ENCODE measurements at places on chromosomes 6 and 20.

DNA sequence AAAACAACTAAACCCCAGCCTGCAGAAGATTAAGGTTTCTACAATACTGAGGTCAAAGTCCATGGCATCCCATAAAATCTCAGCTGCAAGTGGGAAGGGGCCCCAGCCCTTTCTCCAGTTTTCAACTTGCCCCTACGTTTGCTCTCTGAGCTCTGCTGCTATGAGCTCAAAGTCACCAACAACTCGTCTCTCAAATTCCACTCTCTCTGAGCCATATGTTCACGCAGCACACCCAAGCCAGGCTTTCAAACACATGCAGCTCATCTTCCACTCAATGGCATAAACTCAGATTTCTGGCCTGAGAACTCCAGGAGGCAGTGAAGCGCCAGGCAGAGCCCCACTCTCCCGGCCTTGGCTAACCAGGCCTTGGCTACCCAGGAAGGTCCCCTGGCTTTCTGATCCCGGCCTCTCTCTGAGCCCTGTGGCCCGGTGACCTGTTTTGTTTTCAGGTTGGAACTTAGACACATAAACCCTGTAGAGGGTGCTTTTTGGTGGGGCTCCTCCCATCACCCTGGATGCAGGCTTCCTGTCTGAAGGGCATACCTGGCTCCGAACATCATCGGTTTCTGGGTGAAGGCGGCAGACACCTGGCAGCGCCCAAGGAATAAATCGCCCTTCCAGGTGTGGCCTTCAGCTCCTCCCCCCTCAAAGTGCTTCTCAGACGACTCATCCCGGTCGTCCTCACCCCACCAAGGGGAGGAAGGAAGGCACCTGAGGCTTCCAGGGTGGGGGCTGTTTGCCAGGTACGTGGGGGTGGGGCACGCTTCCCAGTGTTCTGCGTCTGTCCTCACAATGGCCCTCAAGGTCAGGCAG, 12.4 kb downstream of the SLC22A23 start:
- no peak for DNase-seq

DNA sequence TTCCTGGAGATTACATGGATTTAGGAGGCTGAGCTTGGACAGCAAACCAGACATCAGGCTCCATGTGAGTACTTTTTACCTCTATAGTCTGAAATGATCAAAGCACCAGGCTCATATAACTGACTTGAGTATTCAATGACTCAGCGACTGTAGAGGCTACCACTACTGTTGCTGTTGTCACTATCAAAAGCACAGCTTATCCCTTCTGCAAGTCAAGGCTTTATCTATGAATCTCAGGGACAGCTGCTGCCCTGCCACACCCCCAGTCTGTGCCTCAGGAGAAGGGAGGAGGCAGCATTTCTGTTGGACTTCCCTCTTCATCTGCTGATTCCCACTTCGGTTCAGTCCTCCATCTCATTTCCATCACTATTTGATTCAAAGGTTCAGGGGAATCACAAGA, 80.5 kb upstream of the CNR1 start:
- DNase-seq = no peak

DNA sequence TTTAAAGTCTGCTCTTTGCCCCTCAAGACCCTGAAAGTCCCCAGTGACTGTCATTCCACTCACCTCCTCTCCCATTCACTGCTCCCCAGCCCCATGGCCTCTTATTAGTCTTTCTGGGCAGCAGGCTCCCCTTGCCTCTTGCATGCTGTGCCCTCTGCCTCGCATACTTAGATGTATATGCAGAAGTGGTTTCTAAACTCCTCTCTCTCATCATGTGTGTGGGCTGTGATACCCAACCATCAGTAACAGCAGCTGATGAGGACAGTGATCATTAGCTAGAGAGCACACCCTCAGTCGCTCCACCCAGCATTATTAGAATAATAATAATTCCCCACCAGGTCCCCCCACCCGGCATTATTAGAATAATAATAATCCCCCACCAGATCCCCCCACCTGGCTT, 14.5 kb downstream of the PKIG start:
- DNase-seq = no peak

DNA sequence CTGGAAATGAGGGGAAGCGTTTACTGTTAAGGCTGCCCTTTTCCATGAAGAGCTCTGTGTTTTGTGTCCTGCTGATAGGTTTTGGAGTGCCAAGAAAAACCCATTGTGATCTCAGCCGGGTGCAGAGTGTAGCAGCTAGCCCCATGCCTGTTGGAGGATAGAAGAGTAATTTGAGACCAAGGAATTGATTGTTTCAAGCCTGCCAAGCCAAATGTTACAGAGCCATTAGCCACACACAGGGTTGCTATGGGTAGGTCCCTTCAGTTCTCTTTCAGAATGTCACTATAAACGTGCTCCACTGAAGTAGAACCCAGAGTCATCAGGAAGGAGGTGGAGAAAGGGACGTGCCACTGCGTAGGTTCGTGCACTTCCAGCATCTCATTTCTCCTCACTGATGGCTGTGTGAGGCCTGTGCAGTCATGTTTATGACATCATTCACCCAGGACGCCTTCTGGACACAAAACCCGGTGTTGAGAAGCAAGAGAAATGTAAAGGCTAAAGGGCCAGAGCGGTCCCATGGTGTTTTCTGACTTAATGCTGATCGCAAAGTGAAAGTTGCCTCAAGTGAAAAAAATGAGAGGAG, 6.6 kb downstream of the GMPR start:
- no peak for DNase-seq

DNA sequence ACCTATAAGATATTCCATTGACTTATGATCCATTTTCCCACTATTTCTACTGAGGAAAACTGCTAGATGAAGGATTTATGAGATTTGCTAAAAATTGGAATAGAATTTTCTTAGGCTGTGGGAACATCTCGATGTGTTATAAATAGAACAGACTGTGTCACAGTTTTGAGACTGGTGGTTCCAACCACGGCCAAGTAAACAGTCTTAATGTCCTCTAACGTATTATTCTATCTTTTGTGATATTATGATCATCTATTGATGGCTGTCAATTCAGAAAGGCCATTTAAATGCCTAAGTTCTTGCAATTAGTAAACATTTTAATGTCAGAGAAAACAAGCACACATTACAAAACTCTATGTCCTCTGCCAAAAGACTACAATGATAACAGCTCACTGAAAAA, 71.5 kb upstream of the PLN start:
- DNase-seq = no peak

GRCh38 chr20:63499338-63499969, 571 bp upstream of the EEF1A2 start:
- DNase-seq = no peak

DNA sequence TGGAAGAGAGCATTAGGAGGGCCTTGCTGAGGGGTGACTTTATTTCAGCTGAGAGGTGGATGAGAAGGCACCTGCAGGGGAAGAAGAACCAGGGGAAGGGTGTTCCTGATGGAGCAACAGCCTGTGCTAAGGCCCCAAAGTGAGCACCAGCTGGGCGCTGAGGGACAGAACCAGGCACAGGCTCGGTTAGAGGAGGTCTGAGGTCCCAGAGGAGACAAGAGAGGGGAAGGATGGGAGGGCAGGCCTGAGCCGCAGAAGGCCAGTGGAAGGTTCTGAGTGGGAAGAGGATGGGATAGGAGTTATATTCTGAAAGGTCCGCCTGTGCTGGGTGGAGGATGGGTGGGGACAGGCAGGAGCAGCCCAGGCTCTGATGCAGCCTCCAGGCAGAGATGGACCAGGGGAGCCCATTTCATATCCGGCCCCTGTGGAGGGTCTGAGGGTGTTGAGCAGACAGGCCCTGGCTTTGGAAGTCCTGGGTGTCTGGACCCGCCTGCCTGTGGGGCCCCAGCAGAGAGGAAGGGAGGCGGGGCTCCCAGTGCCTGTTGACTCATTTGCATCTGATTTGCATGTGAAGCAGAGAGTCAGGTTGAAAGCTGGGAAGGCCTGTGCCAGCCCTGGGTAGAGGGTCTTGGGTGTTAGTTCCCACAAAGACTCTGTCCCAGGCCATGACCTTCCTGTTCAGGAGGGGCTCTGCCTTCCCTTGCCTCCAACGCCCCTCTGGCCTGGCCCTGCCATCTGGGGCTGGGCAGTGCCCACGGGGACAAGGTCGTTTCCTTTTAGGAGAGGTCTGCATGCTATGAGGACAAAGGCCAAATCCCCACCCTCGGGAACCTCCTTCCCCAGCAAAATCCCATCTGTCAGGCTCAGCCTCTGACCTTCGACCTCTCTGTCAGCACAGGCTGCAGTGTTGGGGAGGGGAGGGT, 10.6 kb upstream of the FAM110A start:
- no peak for DNase-seq

DNA sequence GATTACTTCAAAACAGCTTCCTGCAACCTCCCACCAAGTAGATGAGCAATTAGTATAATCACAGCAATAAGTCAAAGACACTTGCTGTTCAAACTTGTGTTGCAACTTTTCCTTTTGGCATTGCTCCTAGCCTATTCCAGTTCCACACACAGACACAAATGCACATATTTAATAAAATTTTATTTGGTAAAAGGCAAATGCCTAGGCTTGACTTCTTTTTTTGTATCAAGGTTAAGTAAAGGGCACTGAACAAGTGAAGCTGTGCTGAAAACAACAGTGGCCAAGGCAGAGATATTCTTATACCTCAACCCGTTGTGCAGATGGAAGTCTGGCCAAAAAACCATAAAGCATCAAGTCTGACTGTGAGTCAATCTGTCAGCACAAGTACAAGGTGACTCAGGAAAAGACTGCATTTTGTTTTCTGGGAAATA, 708.4 kb upstream of the CITED2 start:
- no peak for DNase-seq

DNA sequence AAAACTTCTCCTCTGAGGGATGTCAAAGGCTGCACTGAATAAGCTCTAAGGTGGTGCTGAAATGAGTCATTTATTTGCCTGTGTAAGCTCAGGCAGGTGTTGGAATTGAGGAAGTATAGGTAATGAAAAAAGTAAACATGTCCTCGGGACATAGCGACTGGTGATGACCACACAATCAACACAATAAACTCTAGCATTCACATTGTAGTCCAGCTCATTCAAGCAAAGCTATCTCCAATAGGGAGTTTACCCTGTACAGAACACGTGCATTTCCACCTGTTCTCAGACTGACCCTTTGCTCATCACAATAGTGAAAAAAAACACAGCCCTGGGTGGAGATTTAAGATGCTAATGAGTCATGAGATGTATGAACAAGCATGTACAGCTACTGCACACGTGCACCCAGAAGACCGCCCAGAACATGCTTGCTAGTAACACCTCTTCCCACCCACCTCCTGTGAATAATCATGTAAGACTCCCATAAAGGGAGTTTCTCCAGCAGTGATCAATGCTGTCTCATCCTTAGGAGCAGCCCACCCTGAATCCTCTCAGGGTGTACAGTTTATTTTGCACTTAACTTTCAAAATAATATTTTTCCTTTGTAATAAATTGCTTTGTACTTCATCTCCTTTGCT, 33.0 kb upstream of the POU5F1 start:
- peak; percentile 67 for DNase-seq

- no peak for DNase-seq
Observed at GRCh38 chr20:5806457-5807263, 56.5 kb downstream of the SHLD1 start.

DNA sequence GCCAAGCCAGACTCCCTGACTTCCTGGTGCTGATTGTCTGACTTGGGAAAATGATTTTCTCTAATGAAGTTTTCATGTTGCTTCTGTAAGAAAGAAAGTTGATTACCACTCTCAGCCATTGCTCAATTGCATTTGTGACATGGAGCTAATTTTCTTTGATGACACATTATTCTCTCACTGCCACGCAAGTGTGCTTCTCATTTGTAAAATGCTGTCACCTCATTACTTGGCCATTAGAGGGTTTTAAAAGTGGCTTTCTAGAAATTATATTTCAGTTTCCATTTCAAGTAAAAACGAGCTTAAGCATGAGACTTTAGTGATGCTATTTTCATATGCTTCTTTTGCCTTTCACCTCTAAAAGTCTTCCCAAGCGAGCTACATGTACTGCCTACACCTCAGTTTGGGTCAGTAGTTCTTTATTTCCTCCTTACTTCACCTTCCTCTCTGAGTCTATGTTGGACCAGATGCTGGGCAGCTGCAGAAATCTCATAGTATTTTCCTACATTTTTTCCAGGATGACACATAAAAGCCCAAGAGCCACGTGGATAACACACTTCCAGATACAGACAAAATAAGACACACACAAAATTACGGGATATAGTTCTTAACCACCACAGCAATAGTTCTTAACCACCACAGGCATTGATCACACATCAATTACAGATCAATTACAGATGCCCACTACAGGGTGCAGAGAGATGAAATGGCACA, 6.3 kb upstream of the FAM210B start:
- DNase-seq = no peak

- no peak for DNase-seq
Observed at GRCh38 chr6:156390621-156391020, 386.6 kb upstream of the ARID1B start.

- no peak for DNase-seq
Observed at GRCh38 chr6:11761744-11762620, 16.6 kb downstream of the ADTRP start.

DNA sequence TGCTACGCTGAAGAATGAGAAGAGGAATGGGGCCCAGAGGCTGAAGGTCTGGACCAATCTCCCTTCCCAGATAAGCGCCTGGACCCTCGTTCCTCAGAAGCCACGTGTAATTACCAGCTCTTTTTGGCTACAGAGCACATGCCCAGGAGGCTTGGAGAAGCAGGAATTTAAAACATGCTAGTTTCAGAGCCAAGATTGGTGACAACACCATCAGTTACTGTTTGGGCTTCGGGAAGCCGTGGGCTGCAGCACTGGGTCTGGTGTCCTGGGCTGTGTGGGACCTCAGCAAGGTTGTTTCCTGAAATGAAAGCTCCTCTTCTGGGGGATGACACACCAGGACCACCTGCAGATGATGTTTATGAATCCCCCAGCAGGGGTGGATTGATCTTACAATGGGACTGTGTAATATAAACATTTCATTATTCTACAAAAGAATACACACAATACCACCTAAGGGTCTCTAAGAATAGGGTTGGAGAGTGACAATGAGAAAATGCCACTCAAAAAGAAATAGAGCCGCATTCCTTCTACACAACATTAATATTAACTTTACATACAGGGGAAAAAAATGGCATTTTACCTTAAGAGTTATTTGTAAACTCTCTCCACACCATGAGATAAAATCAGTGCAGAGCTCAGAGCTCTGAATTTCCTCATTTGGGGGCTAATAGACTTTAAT, 207.8 kb upstream of the FOXQ1 start:
- no peak for DNase-seq

DNA sequence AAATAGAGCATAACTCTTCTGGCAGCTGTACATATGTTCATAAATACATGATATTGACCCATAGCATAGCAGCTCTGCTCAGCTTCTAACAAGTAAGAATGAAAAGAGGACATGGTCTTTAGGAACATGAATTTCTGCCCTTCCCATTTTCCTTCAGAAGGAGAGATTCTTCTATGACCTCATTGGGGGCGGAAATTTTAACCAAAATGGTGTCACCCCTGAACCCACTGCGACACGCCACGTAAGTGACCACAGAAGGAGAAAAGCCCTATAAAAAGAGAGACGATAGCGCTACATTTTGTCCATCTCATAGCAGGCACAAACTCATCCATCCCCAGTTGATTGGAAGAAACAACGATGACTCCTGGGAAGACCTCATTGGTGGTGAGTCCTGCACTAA, at the start of gene IL17A:
Gene IL17A, plus strand, starts transcription at position 301 of the 400 bp plus-strand sequence. Its CDS starts 57 bp downstream, at position 358.
- no peak for DNase-seq
